Skin of body (tissue), 3 donors: ENCODE measurements at places on chromosomes 12 and 14. TPM values are rescaled to one million over a fixed set of nuclear protein-coding genes. Genes with fewer than 3 reads are reported as not detected.

DNA sequence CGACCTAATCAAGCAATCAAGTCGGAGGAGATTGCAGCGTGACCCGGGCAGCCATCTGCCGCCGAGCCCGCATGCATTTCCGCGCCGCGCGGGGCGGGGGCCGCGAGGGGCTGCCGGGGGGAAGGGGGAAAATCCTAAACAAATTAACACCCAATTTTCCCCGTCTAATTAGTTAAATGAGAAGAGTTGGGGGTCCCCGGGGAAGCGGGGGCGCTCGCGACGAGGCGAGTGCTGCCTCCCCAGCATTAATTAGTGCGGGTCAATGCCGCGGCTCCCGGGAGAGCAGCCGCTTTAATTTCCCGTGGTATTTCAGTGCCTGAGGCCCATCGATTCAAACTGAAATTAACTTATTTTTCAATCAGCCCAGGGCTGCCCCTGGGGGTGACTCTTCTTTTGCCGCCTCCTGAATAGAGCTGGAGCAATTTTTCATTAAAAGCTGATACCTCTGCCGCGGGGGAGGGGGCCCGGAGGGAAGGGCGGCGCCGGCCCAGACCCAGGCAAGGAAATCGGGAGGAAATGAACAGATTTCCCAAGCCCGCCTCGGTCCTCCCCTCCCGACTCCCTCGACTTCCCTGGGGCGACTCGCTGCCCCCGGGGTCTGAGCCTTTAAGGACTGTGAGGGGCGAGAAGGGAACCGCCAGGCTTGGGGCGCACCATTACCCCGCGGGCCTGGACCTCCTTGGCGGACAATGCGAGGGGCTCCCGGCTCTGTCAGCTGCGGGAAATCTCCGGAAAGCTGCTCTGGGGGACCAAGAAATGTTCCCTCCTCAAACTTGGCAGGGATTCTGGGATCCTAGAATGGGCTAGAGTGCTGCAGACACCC, 18.9 kb downstream of the VSX2 start:
- no peak for DNase-seq

- DNase-seq: no peak
Measured at GRCh38 chr14:103427485-103428443, 42.5 kb downstream of the MARK3 start.

The MANSC4 gene
- total RNA-seq: not detected

The FGF23 gene
- total RNA-seq: not detected
